ENCODE measurements at places on chromosomes 12 and 14.

GRCh38 chr12:113184098-113184899 lies 979 bp downstream of the DDX54 start:
- no peak for DNase-seq

- DNase-seq = no peak
These were observed 101.1 kb upstream of the DCD start for GRCh38 chr12:54749191-54749818.

DNA sequence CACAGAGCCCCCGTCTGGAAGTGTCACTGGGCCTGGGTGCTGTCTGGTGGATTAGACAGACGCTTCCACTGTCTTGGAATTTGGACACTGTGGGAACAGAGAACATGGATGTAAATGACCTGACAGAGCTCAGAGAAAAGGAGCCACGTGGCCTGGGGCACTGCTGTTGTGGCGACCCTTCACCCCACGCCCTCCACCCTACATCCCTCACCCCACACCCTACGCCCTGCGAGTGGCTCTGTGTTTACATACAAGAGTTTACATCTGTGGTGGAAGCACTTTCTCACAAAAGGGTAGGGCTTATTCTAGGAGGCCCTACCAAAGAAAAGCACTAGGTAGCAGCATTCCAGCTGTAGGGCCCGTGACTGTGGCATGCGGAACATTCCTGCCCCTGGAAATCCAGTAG lies 47.7 kb downstream of the B4GALNT3 start:
- no peak for DNase-seq

DNA sequence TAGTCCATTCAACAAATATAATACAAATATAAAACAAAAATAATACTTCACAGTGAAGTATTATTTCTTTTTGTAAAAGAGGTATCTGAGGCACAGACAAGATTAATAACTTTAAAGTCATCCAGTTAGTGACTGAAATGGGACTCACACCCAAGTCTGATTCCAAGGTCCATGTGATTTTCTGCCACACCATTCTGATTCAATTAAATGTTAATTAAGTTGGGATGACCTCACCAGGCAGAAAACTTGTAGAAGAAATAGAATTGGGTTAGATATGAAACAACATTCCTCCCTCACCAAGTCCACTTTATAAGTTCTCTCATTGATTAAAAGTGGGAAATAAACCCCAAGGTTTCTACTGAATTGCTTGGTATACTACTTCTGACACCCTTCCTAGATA lies 34.4 kb downstream of the DIO2 start:
- DNase-seq = no peak

DNA sequence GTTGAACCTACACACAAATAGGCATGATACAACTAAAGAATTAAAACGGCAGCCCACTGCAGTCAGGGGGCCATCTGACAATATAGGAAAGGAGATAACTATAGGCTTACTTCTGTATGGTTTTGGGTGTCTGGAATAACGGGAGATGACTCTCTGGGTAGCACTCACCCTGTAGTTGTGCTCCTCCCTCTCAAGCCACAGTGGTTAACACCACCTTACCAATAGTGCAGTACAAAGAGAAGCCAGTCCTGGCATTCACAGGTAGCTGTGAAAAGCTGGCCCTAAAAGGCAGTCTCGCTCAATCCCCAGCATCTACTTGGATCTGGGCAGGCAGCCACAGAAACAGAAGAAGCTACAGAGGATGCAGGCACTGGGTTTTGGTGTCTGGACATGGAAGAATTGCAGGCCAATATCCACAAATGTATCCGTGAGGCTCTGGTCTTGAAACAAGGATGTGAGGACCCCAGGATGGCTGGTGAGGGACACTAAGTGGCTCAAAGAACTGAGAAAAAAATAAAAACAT lies 93.0 kb downstream of the DPF3 start:
- DNase-seq = no peak

DNA sequence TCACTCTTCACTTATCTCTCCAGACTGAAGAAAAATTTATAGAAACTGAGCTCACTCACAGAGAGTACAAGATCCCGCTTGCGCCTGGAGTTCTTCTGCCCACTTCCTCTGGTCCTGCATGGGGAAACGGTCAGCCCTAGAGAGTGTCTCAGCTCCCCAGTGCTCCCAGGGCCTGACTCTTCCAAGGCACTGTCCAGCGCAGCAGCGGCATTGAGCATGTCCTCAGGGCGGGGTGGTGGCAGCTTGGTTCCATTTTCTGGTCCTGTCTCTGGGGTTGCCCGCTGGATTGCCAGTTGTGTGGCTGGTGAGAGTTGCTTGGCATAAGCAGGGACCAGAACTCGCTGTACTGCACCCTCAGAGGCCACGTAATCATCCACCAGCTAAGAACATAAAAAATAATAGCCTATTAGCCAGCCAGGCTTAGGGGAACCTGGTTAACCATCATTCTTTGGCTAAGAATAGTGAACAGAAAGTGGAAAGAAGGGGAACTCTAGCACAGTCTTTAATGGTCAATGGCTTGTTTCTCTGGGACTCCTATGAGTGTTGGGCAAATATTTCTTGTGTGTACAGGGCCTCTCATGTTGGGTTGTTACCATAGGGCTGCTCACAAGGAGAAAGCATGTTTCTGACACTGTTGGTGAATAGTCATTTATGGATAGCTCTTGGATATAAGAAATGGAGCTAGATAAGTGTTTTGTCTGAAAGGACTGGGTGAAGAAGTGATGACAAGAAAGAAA lies 13.7 kb upstream of the AJUBA start:
- DNase-seq = no peak

DNA sequence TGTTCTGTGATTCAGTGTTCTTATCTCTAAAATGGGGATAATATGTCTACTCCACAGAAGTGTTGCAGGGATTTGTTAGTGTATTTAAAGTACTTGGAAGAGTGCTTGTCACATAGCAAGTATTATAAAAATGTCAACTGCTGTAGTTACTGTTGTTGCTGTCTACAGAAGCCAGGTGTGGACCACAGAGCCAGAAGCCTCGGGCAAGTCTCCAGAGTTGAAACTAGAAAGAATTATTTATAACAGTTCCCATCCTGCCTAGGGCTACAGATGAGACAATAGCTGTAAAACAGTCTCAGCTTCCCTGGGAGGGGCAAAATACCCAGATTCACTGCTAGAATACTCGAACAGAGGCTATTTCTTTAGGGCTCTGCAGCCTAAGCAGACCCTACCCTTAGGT lies 55.4 kb upstream of the FUT8 start:
- DNase-seq = no peak

DNA sequence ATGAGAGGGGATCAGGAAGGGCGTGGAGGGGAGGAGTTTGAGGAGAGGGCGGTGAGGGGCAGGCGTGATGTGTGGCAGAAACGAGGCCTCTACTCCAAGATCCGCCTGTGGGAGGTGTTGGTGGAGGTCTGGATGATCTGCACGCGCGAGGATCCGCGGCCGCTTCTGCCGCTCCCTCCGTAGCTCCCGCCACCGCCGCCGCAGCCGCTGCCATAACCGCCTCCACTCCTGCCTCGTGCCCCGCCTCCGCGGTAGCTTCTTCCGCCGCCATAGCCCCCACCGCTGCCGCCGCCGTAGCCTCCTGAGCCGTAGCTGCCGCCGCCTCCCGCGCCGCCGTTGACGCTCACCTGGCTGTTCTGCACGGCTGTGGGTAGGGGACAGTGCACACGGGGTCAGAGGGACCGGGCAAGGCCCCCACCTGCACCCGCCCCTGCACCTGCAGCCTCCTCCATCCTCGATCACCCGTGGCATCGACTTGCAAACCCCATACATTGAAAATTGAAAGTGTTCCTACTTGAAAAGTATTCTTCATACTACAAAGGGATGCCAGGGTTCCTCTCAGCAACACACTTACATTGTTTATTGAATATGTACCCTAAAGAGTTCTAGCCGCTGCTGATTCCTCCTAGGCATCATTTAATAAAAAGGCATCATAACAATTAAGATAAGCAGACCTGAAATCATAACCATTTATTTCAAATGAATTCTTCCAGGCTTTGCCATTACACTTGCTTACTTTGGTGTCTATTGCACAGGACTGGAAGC lies 11.1 kb upstream of the KRT1 start:
- DNase-seq = peak; percentile 59

DNA sequence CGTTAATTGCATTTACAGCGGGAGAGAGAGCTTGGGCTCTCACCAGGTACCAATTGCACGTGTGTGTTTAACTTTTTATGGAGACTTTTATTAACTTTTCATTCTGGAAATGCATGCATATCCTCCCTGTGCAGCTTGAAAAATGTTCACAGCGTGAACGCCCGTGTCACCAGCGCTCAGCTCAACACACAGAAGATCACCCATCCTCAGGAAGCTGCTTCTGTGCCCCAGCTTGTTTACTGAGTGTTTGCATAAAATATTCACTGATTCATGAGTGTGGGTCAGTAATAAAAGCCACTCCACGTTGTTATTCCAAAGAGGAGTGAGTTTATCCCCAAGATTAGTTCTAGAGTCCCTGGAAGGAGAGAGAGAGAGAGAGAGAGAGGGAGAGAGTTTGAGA lies 75.5 kb upstream of the FZD10 start:
- DNase-seq = no peak

DNA sequence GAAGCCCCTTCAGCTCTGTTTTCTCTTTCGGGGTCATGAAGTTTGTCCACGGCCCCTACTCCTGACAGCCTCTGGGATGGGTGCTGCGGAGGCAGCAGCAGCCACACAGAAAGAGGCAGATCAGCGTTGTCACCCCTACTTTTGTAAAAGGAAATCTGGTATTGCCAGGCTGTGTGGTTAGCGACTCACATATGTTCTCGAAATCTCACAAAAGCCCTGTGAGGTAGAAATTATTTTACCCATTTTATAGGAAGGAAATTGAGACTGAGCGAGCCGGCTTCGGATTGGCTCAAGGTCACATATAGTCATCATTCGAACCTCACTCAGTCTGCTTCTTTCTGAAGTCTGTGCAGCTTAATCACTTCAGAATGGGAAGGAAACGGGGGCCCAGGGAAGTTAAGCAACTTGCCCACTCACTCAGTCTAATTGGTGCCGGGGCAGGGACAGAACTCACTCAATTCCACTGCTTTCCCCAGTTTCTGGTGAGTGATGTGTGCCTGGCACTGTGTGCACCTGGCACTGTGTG lies 1.1 kb upstream of the CKAP4 start:
- DNase-seq = no peak

GRCh38 chr14:91129261-91129660 lies 15.4 kb downstream of the DGLUCY start:
- no peak for DNase-seq

DNA sequence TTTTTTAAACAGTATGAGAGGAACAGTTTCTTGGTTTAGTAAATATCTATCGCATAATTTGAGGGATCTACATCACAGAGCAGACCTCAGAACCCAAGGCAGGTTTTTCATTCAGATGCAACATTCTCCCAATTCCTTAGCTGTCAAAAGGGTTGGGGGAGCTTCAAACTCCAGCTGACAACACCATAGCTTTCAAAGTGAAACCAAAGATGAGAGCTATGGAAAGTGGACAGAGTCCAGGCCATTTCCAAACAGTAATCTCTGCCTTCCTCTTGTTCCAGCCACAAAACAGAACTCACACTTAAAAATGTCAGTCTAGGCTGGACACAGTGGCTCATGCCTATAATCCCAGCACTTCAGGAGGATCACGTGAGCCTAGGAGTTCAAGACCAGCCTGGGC lies 87.8 kb downstream of the SPRING1 start:
- DNase-seq = no peak

DNA sequence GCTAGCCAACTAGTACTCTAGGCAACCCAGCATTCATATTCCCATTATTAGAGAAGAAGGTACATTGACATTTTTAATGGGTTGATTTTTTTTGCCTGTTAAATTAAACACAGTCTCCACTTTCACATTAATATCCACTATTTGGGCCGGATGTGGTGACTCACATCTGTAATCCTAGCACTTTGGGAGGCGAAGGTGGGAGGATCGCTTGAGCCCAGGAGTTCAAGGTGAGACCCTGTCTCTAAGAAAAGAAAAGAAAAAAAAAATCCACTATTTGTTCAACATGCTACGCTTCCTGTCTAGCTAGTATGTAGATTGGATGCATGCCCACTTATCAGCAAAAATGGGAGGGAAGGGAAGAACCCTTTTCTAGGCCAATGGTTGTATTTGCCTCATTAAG lies 7.1 kb upstream of the CRADD start:
- DNase-seq = no peak

GRCh38 chr14:69320581-69321365 lies 60.8 kb downstream of the GALNT16 start:
- DNase-seq = no peak

- DNase-seq = no peak
These were observed 17.2 kb downstream of the BDKRB2 start for GRCh38 chr14:96221841-96222240.

GRCh38 chr12:13981990-13982389 lies 588 bp upstream of the GRIN2B start:
- peak; percentile 76 for DNase-seq

DNA sequence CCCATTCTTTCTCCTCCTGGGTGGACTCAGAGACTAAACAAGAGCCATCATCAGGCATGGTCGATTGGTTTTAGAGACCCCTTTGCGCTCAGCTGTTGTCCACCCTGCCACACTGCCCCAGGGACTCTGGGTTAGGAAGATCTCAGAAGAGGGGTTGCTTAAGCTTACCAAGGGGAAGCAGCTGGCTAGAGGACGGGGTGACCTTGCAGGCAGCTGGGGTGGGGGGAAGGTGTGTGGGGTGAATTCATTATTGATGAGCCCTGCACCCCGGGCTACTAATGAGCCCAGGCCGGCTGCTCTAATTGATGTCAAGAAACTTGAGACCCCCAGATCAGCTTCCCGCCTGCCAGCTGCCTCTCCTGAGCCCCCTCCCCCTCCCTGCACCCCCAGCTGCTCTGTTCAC lies 8.7 kb upstream of the ZNF385A start:
- DNase-seq = peak; percentile 69

- DNase-seq = no peak
These were observed 28.8 kb downstream of the SCARB1 start for GRCh38 chr12:124834822-124835221.

DNA sequence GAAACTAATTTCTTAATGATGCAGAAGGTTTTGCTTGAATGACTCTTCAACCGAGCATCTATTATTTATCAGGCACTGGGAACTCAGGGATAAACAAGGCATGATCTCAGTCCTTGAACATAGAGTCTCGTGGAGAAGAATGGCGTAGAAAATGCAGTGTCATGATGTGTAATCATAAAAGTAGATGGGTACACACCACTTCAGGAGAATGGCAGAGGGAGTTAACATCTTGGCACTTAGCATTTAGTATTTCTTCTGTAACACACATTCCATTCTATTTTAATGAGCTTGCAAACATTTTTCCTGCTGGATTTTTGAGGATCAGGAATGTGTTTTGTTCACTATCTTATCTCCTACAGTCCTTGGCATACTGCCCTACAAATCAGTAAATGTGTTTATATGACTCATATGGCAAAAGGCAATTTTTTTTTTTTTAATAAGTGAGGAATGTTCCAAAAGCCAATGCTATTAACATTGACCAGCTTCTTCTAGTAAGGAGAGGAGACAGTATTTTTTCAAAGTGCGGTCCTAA lies 3.8 kb downstream of the TXNRD1 start:
- no peak for DNase-seq

- DNase-seq = no peak
These were observed 63.7 kb upstream of the DDX11 start for GRCh38 chr12:31009976-31010375.

- no peak for DNase-seq
These were observed 657.3 kb downstream of the BCL11B start for GRCh38 chr14:98614741-98615140.

Data from glutamatergic neuron (in vitro differentiated cells).